ENCODE measurements at places on chromosomes 7 and 10. TPM values are rescaled to one million over a fixed set of nuclear protein-coding genes. Genes with fewer than 3 reads are reported as not detected.

Gene LLCFC1
- not detected for total RNA-seq

Gene OR9A2
- not detected for total RNA-seq

Gene ANKRD61
- not detected for total RNA-seq

Gene CALML5
- not detected for total RNA-seq

Gene CEP41
- total RNA-seq: 9.0 TPM

DNA sequence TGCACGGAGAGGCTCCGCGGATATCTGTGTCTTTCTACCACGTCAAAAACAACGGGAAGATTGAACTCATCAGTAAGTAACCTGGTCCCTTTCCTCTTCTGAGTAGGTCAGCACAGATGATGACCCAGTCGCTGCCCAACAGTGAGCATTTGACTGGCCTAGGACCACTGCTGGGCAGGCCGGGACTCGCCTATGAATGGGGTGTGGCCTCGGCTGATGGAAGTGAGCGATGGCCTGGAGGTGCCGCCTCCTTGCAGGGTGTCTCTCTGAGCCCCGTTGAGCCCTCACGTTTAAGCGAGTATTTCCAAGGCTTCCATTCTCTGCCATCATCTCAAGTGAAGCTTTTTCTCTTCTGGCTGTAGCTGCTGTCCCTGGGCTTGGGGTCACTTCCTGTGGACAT is 18.1 kb downstream of the EIF3B start:
- no peak for DNase-seq

- no peak for DNase-seq
Observed at GRCh38 chr10:132783165-132783939, 2.6 kb downstream of the NKX6-2 start.

DNA sequence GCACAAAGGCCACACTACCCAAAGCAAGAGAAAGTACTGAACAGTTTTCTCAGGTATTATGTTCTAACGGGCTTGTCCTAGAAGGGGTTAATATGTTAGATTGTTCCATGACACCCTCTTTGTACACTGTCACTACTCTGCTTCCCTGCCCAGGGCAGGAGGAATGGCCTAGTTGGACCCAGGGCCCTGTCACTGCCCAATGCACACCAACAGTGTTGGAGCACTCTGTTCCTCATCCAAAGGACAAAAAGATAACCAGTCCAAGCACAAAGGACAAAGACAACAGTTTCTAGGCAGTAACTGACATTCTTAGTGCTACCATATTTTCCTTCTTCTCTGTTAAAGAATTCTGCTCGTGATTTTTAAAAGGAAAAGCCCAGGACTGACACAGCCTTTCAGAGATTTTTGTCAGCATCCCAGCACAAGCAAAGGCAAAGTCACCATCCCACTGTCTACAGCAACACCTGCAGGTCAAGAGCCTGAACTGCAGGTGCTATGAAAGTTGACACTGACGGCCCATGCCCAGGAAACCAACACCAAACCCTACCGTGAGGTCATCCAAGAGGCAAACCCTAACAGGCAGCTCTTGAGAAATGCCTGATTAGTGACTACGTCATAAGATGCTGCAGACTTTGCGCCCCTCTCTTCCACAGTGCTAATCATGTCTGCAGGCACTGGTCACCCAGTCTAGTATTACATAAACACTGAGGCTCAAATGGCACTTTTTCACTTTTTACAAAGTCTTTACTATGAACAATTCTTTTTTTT is 13.2 kb downstream of the NUDCD3 start:
- no peak for DNase-seq

- DNase-seq: no peak
Observed at GRCh38 chr10:71187600-71187999, 24.8 kb upstream of the UNC5B start.

DNA sequence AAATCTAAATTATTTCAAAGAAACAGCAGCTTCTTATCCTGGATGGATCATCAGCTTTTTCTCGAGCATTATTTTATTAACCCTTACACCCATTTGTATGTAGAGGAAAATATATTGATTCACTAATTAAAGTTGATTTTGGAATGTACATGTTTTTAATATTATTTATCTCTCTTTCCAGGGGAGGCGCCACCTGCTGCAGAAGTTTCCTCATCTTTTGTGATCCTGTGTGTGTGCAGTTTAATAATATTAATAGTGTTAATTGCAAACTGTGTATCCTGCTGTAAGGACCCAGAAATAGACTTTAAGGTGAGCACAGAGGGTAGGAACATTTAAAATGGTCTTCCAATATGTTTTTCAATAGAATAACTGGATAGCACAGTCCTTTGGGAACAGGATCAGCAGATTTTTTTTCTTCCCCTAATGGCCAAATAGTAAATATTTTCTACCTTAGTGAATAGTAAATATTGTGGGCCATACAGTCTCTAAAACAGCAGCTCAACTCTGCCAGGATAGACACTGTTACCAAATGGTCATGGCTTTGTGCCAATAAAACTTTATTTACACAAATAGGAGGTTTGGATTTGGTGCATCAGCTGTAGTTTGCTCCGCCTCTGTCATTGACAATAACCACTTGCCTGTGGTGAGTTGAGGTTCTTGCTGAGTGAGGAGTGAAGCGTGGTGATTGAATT is 30.6 kb downstream of the LMTK2 start:
- DNase-seq: no peak

DNA sequence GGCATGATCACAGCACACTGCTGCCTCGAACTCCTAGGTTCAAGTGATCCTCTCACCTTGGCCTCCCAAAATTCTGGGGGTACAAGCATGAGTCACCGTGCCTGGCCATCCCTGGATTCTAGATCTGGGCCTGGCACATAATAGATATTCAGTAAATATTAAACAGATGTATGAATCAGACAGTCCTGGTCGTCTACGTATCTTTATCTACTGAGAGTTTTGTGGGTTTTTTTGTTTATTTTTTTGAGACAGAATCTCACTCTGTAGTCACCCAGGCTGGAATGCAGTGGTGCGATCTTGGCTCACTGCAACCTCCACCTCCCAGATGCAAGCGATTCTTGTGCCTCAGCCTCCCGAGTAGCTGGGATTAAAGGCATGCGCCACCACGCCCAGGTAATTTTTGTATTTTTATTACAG is 24.3 kb upstream of the ITGB1 start:
- no peak for DNase-seq

DNA sequence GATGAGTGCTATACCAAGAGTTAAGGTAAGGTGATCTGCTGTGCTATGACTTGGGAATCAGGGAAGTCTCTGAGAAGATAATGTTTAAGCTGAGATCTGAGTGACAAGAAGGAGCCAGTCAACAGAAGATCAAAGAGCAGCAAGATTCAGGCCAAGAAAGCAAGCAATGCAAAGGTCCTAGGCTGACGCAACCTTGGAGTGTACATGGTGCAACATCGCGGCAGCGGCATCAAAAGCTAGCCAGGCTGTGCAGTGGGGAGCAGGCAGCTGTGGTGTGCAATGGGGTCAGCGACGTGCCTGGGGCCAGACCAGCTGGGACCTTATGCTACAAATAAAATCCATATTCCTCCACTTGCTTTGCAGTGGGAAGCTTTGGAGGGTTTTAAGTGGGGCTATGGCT is 324.1 kb downstream of the LRMDA start:
- DNase-seq: no peak
